HL-60 (cell line): ENCODE measurements at places on chromosomes 11 and 22.

DNA sequence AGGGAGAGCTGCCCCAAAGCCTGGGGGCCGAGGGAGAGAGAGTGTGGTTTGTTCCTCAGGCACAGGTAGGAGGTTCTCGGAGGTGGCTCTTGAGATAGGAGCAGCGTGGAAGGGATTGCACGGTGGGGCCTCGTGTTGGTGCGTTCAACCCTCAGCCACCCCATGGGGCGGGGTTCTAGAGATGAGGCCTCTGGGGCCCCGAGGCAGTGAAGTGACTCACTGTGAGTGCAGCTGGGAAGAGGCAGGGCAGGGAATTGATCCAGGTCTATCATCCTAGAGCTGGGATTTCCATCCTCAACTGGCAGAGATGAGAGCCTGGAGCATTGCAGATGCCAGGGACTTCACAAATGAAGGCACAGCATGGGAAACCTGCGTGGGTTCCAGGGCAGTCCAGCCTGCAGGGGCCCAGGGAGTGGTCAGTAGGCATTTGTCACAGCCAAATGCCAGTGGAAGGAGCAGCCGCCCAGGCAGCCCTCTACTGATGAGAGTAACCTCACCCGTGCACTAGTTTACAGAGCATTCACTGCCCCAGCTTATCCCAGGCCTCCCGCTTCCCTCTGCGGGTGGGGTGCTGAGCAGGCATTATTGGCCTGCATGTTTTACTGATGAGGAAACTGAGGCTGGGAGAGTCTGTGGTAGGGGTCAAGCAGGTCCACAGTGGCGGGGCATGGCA, 5.1 kb upstream of the SMARCB1 start:
- DNase-seq, result no peak

DNA sequence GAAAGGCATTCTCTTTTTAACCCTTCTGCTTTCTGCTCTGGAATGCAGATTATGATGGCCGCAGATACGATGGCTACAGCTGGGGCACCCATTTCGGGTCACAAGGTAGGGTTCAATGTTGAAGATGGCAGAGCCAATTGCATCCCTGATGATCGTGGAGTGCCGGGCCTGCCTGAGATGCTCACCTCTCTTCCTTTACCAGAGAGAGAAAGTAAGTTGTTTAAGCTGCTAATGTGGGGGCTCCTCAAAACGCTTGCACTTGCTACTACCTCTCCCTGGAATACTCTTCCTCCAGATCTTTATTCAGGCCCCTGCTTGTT, 50.8 kb upstream of the PRDM11 start:
- no peak for DNase-seq

DNA sequence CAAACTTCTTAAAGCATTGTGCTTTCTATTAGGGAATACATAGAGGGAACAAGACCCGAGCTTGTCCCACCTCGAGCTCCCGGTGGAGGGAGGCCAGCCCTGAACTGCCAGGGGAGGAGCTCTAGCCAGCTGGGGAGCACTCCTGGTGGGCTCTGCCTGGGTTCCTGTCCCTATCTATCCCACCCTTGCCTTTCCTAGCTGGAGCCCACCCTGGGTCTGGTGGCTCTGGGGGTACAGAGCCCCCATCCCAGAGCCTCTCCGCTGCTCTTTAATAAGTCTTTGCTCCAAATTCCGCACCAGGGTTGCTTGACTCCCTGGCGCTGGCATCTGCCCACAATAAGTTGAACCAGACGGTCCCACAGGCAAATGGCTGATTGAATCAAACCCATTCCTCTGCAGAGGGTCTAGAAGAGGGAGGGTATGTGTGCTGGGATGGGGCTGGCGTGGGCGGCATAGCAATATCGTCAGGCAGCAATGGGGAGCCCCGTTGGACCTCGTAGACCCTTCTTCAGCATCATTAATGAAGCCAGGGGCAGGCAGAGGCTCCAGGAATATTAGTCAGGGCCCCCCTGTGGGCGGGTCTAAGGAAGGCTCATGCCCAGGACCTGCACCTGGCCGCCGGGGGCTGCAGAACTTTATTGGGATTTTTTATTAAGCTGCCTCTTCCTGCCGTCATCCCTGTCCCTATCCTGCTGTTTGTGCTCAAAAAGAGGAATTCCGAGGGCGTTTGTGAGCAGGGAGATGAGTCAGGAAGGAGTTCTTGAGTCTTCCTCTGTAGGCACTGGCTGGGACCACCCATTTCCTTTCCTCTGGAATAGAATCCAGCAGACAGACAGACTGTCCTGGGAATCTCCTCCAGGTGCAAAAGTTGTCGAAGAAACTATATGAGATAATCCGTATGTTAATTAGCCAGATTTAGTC, 38.5 kb upstream of the RIC3 start:
- DNase-seq, result no peak

DNA sequence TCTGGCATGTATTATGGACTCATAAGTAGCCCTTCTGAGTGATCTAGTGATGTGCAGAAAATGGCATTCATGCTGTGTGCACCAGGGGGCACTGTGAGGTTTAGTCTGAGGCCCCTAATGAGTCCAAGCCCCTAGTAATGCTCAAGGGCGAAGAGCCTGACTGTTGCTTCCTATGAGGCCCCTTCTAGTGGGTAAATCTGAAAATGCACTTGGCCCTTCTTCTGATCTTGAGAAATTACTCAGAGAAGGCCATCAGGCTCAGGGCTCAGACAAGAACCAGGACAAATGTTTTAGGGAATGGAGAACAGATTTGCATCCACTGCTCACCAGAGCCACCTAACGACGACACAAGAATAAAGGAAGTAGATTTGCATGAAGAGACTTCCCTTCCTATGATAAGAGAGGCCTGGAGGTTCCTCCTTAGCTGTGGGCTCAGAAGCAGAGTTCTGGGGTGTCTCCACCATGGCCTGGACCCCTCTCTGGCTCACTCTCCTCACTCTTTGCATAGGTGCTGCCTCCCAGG, 75.8 kb downstream of the GGTLC2 start:
- peak; percentile 62 for DNase-seq

DNA sequence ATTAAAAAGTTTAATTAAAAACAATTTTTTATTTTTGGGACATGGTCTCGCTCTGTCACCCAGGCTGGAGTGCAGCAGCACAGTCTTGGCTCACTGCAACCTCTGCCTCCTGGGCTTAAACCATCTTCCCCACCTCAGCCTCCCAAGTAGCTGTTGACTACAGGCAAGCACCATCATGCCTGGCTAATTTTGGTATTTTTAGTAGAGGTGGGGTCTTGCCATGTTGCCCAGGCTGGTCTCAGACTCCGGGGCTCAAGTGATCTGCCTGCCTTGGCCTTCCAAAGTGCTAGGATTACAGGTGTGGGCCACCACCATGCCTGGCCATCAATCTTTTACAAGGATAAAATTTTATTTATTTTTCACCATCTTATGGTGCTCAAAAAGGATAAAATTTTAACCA, 43.3 kb upstream of the PHOX2A start:
- no peak for DNase-seq

DNA sequence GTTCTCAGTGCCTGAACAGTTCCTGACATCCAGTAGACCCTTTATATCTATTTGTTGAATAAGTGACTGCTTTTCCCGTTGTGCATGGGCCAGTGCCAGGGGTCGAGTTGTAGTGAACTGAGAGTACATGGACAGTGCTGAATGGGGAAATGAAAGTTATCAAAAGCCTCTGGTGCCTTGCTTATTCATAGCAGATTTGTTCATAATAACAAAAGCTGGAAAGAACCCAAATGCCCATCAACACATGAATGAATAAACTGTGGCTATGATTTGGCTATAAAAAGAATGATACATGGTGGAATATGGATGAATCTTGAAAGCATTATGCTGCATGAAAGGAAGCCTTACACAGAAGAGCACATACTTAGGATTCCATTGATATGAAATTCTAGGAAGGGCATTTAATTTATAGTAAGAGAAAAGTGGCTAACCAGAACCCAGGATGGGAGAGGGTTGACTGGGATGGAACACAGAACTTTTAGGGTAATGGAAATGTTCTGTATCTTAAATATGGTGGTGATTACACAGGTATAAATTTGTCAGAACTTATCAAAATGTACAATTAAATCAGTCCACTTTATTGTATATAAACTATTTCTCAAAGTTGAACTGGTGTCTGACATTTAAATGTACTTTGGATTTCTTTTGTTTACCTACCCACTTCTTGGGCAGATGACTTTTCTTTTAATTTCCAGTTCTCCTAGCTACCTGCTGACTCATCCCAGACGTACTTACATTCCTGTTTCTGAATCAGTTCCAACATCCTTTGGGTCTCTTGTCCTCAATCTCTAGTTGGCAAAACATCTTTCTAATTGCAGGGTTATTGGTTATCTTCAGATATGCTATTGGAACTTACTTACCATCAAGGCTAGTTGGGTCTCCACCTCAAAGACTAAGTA, 42.8 kb downstream of the PACS1 start:
- no peak for DNase-seq

- DNase-seq, result no peak
These were observed 83.9 kb upstream of the C11orf87 start for GRCh38 chr11:109338131-109338530.

DNA sequence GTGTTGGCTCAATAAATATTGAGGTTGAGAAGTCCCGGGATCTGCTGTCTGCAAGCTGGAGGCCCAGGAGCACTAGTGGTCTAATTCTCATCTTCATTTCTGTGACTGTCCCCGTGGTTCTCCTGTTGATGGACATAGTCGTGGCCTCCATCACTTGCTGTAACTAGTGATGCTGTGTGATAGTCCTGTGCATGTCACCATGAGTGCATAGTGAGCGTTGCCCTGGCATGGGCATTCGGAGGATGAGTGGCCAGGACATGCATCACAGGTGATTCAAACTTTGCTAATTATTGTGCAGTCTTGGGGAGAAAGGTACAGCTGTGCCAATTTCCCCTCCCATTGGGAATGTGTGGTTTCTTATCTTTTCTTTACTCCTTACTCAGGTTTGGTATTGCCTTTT, 902.2 kb downstream of the BRD1 start:
- no peak for DNase-seq

DNA sequence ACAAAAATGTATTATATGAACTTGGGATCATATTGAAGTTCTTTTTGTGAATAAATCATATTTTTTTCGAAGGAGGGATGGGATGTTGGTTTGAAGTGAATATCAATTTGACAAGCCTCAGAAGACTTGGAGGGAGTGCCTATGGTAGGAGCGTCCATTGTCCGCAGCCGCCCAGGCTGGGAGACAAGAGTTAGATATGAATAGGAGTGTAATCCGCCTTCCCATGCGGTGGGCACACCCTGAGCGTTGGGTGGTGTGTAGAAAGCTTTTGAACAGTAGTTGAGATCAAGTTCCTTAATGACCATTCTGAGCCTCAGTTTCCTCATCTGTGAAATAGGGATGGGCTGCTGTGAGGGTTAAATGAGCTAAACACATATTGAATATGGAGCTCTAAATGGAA, 7.0 kb downstream of the CD82 start:
- no peak for DNase-seq

DNA sequence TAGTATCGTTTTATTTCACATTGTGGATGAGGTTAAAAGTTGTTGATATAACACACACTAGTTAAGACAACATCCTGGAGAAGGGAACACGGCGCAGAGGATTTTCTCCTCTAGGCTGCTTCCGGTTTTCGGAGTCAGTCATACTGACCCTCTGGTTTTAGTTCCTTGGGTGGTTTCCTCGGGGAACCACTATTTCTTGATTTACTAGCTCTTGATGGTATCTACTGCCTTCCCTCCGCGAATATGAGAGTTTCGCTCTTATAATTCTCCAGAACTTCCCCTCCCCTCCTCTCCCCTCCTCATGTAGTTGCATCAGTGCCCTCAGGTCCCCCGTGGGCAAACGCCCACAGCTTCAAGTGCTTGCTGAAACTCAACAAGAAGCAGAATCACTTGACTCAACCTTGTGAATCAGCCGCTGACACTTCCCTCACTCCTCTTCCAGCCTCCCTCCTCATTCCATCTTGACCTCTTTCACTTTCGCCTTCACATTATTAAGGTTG, 15.9 kb upstream of the APOBEC3A start:
- peak; percentile 25 for DNase-seq

- peak; percentile 73 for DNase-seq
These were observed 29.6 kb downstream of the PRDM10 start for GRCh38 chr11:129973068-129973467.

DNA sequence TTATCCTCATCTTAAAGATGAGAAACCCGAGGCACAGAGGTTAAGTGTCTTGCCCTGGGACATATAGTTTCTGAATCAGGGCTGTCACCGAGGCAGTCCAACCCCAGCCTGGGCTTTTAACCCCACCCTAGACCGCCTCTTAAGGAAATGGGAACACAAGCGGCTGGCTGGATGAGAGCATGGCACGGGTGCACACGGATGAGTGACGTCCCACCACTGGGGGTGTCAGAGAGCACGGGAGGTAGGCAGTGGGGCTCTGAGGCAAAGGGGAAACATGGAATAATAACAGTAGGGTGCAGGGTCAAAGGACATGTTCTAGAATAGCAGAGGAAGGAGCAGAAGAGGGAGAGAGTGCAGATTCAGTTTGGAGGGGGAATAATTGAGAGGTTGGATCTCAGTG, 22.3 kb downstream of the PPFIBP2 start:
- DNase-seq, result peak; percentile 10
